ENCODE measurements at places on chromosomes 1 and 21.

- no peak for DNase-seq
Measured at GRCh38 chr1:57158604-57158998, 192.8 kb upstream of the C8B start.

DNA sequence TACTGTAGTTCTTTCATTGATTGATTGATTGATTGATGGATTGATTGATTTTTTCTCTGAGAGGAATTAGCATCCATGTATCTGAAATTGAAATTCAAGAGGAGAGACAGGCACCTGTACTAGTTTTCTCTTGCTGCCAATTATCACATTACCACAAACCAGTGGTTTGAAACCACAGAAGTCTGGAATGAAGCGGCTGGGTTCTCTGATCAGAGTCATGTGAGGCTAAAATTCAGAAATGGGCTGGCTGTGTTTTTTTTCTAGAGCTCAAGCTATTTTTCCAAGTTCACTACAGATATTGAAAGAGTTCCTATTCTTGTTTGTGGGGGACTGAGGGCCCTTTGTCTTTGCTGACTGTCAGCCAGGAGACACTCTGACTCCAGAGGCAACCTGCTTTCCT lies 10.0 kb downstream of the NBPF3 start:
- peak; percentile 13 for DNase-seq

DNA sequence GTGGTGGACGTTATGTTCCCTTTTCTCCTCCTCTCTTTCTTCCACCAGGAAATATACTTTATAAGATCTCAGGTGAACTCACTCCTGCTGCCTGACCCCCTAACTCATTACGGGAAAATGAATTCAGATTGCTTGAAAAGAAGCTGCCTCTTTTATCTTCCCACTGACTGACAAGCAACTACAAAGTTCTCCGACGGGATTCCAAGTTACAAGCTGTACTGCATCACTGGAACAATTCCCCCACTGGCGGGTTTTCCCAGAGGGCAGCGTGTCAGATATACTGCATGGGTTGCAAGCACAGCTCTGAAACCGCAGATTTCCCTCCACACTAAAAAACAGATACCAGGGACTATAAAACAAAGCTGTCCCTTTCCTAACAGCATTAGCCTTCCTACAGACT lies 390.6 kb downstream of the KCTD3 start:
- DNase-seq, result peak; percentile 53

DNA sequence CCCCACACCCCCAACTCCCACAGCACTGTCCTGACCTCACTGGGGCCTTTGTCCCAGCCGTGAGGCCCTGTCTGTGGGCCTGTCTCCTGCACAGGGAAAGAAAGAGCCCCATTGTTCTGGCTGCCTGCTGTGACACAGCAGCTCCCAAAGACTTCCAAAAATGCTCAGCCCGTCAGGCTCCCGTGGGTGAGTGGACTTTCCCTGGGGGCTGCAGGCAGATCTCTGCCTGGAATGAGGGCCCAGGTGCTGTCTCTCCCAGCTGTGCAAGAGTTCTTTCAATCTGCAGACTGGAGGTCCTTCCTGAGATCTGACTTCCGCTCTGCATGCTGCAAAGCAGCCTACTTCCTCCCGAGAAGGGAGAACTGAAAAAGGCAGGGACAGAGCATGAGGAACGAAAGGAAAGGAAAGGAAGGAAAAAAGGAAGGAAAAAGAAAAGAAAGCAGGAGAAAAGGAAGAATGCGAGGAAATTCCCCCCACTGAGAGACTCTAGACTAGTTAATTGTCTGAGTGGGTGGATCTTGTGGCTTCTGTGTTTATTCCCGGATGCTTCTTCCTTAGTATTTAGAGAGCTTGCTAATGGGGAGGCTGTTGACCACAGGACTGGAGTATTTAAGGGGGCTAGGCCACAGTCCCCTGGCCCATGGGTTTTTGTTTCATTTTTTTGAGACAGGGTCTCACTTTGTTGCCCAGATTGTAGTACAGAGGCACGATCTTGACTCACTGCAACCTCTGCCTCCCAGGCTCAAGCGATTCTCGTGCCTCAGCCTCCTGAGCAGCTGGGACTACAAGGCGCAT lies 15.0 kb downstream of the NES start:
- no peak for DNase-seq

GRCh38 chr1:194473766-194474165 lies 1287.4 kb upstream of the B3GALT2 start:
- no peak for DNase-seq

DNA sequence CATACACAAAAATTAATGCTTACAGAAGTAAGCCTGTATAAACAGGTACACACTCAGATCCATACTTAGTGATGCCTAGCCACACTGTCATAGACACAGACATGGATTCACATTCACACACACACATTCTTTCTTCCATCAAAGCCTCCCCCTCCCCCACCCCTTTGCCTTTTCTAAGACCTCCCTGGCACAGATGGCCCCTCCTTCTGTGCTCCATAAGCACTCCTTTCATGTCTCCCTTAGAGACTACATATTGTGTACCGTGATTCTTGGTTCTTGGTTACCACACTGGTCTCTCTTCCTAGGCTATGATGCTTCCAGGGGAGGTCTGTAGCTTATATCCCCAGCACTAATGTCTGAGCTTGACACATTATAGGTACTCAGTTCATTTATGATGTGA lies 2.0 kb upstream of the NHLH2 start:
- no peak for DNase-seq

DNA sequence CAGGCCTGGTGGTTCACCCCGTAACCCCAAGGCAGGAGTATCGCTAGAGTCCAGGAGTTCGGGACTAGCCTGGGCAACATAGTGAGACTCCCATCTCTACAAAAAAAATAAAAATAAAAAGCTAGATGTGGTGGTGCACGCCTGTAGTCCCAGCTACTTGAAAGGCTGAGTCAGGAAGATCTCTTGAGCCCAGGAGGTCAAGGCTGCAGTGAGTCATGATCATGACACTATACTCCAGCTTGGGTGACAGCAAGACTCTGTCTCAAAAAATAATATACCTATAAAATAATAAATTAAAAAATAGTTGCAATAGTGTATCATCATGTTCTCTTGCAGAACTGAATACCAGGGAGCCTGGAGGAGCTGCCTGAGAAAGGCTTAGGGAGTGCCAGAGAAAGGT lies 19.9 kb upstream of the TMEM39B start:
- DNase-seq, result no peak

- DNase-seq, result no peak
Measured at GRCh38 chr1:210104103-210104502, 128.5 kb upstream of the SERTAD4 start.

- DNase-seq, result no peak
Measured at GRCh38 chr1:224920930-224921329, 8.5 kb upstream of the DNAH14 start.

- no peak for DNase-seq
Measured at GRCh38 chr1:46554597-46555381, 3.3 kb upstream of the KNCN start.

DNA sequence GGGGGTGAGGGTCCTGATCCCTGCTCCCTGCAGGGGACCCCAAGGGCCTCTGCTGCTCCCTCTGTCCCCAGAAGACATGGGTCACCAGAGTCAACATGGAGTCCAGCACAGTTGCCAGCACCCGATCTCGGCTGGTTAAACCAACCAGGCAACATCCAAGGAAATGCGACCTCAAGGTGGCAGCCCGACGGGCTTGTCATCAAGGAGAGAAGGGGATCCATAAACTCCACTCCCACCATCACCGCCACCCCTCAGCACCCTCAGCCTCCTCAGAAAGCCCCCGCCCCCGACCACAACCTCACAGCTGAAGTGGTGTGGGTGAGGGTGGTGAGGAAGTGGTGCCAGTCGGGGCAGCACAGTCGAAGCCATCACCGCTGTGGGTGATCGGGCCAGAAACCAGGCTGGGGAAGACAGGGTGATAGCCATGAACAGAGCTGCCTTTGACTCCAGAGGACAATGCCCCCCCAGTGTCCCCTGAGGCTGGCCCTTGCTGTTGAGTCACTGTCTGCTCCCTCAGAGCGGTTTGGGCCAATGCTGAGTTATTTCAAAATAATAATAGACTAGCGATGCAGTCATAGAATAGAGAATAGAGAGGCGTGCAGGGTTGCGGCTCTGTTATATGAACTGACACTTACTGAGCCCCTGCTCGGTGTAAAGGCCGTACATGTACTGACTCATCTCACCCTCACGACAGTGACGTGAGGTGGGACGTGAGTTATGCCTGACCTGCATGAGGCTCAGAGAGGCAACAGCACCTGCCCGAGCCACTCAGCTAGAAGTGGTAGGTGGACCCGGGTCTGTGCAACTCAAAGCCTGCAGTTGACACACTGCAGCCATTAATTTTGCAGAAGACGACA lies 88.7 kb upstream of the IFFO2 start:
- no peak for DNase-seq

GRCh38 chr1:220274251-220274855 lies 2.1 kb upstream of the RAB3GAP2 start:
- DNase-seq, result no peak

- no peak for DNase-seq
Measured at GRCh38 chr21:29185633-29186032, 55.2 kb downstream of the MAP3K7CL start.

- DNase-seq, result peak; percentile 64
Measured at GRCh38 chr1:76074321-76075187, at the start of gene ST6GALNAC3. ST6GALNAC3 (plus strand) TSS chr1:76074746.

DNA sequence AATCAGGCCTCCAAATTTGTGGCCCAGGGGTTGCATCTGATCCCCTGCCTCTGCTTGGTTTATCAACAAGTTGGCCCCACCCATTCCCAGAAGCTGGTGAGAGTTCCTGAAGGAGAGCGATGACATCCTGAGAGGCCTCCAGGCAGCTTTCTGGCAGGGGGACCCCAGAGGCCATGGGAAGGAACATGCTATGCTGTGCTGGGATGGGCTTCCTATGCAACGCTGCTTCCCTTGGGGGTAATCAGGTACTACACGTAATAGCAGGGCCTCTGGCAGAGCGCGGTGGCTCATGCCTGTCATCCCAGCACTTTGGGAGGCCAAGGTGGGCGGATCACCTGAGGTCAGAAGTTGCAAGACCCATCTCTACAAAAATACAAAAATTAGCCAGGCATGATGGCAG lies 8.4 kb upstream of the MTF1 start:
- no peak for DNase-seq

All from cardiac muscle cell (in vitro differentiated cells and primary cell).